LNCaP clone FGC (cell line): ENCODE measurements at places on chromosomes 1 and 21.

DNA sequence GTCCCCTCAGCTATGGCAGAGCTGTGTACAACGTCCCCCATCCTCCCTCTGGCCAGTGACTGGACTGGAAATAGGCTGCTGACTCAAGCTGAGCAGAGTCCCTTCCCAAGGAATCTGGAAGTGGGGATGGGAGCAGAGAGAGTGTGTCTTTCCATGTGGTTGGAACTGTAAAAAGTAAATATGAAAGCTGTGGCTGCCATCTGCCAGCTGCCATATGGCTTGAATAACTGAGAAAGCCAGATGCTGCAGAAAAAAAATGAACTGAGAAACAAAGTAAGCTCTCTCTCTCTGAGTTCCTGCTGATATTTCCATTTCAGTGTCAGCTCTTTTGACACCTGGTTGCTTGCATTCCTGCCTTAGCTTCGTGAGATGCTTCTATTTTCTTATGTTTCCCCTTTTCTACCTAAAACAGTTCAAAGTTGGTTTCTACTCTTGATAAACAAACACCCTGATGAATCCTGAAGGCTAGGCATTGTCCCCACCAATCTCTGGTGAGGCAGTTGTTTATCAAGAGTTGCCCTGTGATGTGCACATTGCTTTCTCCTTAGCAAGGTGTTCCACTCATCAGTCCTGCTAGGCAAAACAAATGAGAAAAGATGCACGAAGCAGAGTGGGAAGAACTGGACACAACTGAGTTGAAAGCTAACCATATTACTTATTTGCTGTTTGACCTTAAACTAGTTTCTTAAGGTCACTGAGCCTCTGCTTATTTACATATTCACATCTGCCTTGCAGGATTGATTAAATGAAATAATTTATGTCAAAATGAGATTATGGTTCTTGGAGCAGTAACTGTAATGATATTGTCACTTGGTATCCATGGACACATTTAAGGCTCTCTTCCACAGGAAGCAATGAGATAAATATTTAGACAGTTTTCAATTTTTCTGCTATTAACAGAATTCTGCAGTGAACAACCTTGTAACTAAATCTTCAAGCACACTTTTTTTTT is 16.6 kb upstream of the DR1 start:
- no peak for DNase-seq

DNA sequence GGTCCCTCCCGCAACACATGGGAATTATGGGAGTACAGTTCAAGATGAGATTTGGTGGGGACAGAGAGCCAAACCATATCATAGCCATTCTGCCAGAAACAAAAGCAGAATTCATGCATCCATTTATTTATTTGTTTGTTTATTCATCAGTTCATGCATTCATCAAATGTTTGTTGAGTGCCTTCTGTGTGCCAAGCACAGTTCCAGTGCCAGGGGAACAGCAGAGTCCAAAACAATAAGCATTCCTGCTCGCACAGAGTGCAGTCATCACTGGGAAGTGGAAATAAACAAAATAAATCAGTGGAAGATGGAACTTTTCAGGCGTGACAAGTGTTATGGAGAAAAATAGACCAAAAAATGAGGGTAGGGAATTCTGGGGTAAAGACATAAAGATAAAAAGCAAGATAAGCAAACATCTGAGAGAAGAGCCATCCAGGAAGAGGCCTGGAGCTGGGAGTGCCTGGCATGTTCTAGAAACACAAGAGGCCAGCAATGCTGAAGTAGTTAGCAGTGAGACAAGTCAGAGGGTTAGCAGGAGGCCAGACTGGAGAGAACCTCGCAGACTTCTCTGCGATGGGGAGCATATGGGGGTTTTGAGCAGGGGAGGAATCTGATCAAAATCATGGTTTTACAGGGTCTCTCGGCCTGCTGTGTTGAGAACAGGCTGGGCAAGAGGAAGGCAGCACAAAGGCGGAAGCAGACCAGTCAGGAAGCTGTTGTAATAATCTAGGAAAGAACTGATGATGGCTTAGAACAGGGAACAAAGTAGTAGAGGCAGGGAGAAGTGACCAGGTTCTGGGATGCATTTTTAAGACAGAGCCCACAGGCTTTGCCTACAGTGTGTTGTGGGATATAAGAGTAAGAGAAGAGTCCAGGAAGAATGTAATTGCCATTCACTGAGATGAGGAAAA is 113.2 kb downstream of the GLUL start:
- DNase-seq, result peak; percentile 62

DNA sequence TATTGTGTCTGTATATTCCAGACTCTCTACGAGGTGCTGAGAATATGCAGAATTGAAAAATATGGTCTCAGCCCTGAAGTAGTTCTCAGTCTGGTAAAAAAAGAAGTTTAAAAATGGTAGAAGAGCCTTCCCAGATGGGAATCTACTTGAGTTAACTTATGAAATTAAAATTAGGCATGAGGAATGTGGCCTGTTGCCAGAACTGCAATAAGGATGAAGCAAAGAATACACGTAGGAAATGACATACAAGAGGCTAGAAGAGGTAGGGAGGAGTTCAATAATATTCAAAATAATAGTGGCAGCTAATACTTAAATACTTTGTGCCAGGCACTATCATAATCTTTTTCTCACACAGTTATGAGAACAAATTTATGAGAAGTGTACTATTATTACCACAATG is 6.3 kb downstream of the ASPM start:
- no peak for DNase-seq

DNA sequence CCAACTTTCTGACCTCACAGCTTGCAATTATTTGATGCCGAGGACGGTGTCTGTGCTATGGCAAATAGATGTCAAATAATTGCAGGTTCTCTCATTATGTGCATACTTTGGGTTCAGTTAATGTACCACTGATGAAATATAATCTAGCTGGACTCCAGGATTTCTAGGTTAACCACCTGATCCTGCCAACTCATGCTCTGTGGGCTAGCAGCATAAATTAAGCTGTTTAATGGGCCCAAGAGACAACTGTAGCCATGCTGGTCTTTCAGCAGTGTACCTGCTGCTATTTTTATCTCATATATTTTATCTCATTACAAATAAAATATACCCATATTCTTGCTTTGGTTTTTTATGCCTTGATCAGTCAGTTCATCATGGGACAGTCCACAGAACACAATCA is 43.3 kb upstream of the HP1BP3 start:
- DNase-seq, result no peak

DNA sequence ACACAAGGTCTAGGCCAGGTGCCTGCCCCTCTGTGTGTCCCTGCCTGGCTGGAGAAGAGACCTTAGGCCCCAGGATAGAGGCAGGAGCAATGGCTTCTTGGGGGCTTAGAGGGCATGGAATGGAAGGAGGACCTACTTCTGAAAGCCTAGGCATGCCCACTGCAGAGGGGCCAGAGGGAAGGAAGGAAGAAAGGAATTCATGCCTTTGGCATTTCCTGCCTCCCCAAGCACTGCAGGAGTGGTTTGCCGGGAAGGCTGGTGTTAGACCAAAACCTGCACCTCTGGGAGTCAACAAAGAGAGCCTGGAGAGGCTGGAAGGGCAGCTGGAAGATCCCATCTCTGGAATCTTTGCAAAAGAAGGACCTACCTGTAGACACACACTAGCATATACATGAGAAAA is 50.7 kb upstream of the KCNE2 start:
- no peak for DNase-seq

DNA sequence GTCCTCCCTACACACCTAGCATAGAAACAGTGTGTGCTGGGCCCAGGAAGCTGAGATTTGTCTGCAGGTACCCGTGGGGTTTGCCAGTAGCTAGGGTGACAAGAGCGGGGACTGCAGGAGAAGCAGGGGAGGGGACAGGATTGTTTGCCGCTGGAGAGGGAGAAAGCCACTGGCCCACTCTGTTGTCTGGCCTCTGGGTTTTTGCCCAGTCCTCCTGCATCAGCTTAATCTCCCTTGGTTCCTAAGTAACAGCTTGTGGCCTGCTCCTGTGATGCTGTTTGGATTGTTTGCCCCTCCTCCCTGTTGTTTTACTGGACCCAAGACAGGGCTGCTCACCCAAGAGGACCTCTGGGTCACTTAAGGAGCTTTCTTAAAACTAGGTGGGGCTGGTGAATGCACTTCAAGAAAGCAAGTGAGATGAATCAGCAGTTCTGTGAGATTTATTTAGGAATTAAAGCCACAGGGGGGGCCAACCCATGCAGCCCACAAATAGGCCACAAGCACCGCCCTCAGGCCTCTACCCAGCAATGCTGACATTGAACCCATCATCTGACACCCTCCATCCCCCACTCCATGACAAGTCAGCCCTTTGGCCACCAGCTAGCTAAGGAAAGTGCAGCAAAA is 142.8 kb downstream of the ZZZ3 start:
- no peak for DNase-seq

DNA sequence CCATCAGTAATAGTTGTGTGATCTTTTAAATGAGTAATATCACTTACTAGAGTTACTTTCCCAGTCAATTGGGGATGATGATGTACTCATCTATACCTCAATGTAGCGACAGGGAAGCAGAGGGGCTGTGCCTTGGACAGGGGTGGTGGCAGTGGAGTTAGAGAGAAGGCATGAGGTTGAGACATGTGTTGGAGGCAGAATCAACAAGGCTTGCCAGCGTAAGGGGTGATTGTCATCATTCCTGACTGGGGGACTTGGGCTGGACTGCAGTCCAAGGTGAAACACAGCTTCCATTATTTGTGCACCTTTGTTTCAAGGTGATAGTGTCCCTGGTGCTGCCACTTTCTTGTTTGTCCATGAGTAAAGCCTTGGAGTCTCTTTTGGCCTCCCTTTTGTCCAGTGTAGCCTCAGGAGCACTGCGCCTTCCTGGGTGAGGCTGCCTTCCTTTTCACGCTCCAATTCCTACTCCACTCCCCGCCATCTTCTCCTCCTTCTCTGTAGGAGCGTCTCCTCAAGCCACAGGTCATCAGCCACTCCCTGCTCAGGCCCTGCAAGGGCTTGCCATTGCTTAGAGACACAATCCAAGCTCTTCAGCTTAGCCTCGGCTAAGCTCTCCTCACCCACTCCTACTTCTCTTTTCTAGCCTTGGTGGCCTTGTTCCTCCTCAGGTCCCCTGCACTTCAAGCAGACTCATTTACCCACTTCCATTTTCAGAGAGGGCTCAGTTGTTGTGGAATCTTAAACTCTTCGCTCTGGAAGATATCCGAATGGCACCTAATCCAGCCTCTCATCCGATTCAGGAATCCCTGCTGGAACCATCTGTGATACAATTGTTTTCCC is 77.6 kb upstream of the CD34 start:
- no peak for DNase-seq

GRCh38 chr1:162942916-162943559 is 82.1 kb upstream of the CCDC190 start:
- DNase-seq, result no peak

DNA sequence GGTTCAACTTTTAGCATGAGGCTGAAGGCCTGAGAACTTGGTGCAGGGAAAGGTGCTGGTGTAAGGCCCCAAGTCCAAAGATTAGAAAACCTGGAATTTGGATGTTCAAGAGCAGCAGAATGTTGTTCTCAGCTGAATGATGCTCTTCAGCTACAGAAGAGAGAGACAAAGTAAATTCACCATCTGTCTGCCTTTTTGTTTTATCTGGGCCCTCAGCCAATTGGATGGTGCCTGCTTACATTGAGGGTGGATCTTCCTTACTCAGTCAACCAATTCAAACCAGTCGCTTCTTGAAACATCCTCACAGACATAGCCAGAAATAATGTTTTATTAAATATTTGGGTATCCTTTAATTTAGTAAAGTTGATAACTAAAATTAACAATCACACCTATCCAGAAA is 748.2 kb upstream of the ADAMTS5 start:
- no peak for DNase-seq

- DNase-seq, result no peak
Measured at GRCh38 chr1:10897321-10897980, 101.0 kb upstream of the CASZ1 start.

GRCh38 chr1:60133000-60133673 is 59.6 kb upstream of the C1orf87 start:
- DNase-seq, result no peak

- DNase-seq, result peak; percentile 18
Measured at GRCh38 chr1:108000620-108001111, 35.7 kb upstream of the VAV3 start.

GRCh38 chr1:246404078-246404477 is 103.0 kb downstream of the SMYD3 start:
- no peak for DNase-seq

GRCh38 chr1:27152004-27152828 is 2.7 kb downstream of the SLC9A1 start:
- DNase-seq, result no peak

DNA sequence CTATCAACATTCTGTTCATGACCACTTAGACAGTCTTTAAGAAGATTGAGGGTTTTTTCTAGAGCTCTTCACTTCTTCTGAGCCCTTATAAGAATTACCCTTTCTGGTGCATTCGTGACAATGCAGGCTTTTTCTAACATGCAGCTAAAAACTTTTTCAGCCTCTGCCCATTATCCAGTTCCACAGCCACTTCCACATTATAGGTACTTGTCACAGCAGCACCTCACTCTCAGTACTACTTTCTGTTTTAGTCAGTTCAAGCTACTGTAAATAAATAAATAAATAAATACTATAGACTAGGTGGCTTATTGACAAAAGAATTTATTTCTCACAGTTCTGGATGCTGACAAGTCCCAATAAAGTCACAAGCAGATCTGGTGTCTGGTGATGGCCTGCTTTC is 284.4 kb upstream of the PKN2 start:
- DNase-seq, result no peak

DNA sequence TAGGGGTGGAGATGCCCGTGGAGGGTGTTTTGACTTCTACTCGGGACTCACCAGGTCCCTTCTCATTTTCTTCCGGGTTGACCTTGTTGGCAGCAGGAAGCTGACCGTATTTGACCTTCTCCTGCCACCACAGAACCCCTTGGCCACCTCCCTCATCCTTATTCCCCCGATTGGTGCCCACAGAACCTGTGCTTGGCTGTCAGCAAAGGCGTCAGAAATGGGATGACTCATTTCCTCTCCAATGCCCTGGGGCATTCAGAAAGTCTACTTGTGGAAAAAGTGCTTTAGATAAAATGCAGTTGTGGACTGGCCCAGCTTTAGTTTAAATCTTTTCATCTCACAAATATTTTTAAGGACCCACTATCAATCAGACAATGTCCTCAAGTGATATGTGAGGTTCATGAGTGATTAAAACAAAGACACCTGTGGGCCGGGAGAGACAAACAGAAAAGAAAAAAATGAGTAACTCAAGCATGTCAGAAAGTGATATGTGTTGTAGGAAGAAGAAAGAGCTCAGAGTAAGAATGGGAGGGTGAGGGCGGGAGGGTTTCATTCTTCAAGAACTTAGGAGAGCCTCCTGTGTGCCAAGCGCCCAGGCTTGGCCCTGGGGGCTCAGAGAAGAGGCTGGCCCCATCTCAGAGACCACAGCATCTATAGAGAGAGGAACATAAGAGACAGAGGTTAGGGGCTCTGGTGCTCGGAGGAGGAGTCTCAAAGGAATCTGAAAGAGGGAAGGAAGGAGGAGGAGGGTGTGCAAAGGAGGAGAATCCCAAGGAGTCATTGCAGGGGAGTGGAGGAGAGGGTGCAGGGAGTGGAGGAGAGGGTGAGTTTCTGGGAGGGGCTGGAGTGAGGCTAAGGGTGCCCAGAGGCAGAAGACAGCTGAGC is 221.6 kb upstream of the VAMP3 start:
- DNase-seq, result no peak

- no peak for DNase-seq
Measured at GRCh38 chr21:26140164-26140579, 30.4 kb downstream of the APP start.
